Caki2 (cell line): ENCODE measurements at places on chromosomes 4 and X. TPM values are rescaled to one million over a fixed set of nuclear protein-coding genes. Genes with fewer than 3 reads are reported as not detected.

The TENM3 gene
- 44.5 and 51.3 TPM in 2 replicates for total RNA-seq

GRCh38 chr4:188417181-188417580, 277.9 kb downstream of the TRIML1 start:
- no peak for DNase-seq

The SPARCL1 gene
- 0.20 and 0.51 TPM in 2 replicates for total RNA-seq

The ARHGAP6 gene
- 0.81 and 1.8 TPM in 2 replicates for total RNA-seq

GRCh38 chr4:46830971-46831454, 78.0 kb downstream of the COX7B2 start:
- DNase-seq: no peak

GRCh38 chrX:15334561-15334960, 762 bp downstream of the PIGA start:
- peak; percentile 15 for DNase-seq

DNA sequence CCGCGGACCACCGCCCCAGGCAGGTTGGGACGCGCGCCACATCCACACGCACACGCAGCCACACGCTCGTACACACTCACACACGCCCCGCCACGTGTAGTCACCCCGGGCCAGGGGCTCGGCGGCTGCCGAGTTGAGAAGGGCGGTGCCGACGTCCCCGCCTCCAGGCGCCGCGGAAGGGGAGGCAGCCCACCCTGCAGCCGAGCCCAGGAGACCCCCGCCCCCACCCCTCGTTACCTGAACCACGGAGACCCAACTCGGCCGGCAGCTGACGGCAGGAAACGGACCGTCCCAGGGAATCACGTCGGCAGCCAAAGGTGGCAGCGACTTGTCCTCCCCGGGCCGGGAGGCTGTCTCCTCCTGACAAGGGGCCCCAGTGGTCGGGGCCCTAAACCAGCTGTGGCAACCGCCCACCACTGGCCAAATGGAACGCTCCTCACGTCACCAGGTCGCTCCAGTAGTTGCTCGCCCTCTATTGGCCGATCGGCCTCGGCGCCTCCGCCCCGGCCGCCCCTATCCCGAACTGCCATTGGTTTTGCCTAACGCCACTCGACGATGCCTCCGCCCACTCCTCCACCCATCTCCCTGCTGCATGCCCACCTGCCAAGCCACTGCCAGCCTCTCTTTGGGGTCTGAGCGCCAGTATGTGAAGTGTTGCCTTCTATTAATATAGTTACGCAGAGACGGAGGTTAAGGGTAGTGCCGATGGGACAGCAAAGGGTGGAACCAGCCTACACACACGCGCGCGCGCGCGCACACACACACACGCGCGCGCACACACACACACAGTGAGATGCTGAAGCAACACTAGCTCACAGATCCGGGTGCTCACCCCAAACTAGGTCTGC, at the start of gene ZDHHC9:
ZDHHC9 (minus strand) TSS at position 428 of the 848 bp plus-strand sequence. CDS start 1,941 bp downstream, outside the sequence.
- DNase-seq: peak; percentile 85

GRCh38 chrX:105063743-105064142, 156.8 kb downstream of the TEX13A start:
- DNase-seq: no peak

GRCh38 chrX:47297874-47298273, 65.1 kb downstream of the USP11 start:
- DNase-seq: peak; percentile 45

GRCh38 chrX:103614999-103615398, 7.2 kb downstream of the TCEAL3 start:
- DNase-seq: no peak

GRCh38 chr4:24743927-24744326, 51.4 kb upstream of the SOD3 start:
- DNase-seq: no peak

- peak; percentile 70 for DNase-seq
These were observed at the start of gene SMIM10 for GRCh38 chrX:134990801-134991481. SMIM10 (plus strand) TSS chrX:134990991; CDS start chrX:134991096, 105 bp downstream.

DNA sequence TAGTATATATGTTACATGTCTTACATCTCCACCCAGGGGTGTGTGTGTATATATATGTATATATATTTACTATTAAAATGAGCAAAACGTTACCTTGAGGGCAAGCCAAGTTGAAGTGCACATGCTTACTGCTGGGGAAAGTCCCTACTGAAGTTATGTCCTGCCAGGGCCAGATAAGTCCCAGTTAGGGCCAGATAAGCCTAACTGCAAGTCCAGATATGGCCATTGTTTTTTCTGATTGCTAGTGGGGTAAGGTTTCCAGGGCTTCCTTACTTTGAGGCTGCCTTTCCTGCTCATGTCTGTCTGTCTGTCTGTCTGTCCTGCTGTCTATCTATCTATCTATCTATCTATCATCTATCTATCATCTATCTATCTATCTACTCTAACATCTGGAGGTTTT, 19.3 kb upstream of the ZNF81 start:
- DNase-seq: no peak

DNA sequence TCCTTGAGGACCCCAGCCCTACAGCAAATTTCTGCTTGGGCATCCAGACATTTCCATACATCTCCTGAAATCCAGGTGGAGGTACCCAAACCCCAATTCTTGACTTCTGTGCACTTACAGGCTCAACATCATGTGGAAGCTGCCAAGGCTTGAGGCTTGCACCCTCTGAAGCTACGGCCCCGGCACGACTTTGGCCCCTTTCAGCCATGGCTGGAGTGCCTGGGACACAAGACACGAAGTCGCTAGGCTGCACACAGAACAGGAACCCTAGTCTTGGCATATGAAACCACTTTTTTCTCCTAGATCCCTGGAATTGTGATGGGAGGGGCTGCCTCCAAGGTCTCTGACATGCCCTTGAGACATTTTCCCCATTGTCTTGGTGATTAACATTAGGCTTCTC, 1417.7 kb downstream of the ARAP2 start:
- no peak for DNase-seq
